ENCODE measurements at places on chromosomes 7 and 10.

GRCh38 chr7:4768597-4769569 is 6.5 kb upstream of the AP5Z1 start:
- no peak for DNase-seq

GRCh38 chr7:34354011-34354410 is 304.0 kb upstream of the NPSR1 start:
- no peak for DNase-seq

GRCh38 chr10:102347236-102347828 is 48.2 kb upstream of the NFKB2 start:
- DNase-seq, result no peak

- DNase-seq, result no peak
These were observed 135.0 kb downstream of the ACTR3B start for GRCh38 chr7:152894295-152895170.

DNA sequence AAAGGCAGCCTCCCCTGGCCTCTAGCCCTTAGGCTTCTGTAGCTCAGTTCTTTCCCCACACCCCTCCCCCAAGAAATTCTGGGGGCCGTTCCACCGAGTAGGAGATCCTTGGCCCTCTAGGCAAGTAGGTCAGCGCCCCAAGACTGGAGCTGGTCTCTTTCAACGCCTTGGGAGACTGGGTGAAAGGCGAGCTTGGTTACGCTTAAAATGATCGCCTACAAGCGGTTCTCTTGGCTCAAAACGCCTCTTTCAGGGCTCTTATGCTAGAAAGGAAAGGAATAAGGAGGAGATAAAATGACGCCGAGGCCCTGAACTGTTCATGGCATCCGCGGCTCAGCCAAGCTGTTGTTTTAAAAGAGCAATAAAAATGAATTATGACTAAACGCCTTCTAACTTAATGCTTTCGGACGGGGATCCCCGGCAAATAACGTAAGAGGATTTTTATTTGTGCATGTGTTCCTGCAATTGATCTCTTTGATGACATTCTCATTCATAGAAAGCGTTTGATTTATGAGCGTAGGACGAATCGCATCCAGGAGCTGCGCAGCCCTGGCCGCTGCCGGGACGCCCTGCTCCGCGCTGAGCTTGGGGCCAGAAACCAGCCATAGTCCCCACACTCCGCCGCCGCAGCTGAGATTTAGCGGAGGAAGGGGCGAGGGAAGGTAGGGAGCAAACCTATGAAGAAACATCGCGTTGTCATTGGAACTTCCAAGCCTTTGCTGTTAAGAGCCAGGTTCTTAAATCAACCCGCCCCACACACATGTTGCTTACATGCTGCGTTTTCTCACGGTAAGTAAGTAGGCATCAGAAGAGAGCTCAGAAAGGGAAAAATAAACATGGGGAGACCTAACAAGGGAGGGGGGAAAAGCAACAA is 3.0 kb upstream of the HOXA1 start:
- no peak for DNase-seq

DNA sequence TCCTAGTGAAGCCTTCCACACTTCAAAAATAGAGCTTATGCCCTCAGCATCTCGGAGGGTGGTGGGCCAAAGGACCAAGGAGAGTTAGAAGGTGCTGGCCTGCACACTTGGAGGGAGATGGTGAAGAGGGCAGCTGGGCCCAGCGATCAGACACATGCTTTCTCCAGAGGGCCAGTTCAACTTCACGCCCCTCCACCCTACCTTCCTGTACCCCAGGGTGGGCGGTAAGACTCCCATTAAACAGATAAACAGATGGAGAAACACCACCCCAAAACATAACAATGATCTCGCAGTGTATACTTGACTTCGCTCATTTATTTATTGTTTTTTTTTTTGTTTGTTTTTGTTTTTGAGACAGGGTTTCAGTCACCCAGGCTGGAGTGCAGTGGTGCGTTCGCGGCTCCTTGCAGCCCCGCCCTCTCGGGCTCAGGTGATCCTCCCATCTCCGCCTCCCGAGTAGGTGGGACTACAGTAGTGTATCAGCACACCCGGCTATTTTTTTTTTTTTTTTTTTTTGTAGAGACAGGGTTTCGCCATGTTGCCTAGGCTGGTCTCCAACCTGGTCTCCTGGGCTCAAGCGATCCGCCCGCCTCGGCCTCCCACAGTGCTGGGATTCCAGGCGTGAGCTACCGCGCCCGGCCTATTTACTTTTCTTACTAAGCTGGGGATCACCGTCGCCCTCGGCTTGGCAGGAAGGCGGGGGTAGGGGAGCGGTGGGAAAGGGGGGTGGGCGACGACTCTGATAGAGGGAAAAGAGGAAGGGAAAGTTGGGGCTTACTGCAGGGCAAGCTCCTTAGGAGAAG is 1.8 kb downstream of the C10orf95 start:
- DNase-seq, result no peak

DNA sequence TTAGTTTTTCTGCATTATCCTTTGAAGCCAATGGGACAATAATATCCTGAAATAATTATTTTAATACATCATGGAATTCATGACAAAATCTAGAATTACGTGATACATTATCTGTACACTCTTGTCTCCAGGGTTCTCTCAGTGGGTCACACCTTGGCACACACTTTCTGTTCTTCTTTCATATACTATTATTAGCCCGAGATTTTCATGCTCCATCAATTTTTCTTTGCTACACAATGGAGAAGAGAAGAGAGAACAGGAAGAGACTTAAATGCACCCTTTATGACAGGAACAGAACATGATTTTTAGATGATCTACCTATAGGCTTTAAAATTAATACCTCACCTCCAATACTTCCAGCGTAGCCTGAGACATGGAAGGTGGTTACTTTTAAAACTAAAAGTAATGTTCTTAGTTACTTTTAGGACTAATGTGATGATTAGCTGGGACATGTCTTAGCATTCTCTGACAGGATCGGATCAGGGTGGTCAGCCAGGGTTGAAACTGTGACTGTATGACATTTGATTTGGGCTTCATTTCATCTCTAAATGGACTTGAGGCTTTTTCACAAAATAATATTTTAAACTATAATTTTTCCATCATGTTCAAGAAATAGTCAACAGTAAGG is 148.2 kb upstream of the WNT16 start:
- DNase-seq, result no peak

DNA sequence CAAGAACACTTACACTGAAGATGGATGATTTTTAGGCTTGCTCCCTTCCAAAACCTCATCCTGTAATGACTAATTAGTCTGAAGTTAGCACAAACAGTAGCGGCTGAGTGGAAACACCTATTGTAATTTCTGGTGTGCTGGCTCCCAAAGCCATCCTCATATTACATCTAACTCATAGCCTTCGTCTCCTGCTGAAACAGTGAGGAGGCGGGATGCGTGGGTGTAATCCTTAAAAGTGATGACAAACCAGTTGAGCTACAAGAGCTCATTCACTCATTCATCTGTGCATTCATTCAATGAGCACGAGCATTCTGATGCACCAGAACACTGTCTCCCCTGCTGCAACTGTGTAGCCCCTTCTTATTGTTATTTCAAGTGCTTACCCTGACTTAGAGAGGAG is 235.3 kb downstream of the CALN1 start:
- DNase-seq, result no peak

DNA sequence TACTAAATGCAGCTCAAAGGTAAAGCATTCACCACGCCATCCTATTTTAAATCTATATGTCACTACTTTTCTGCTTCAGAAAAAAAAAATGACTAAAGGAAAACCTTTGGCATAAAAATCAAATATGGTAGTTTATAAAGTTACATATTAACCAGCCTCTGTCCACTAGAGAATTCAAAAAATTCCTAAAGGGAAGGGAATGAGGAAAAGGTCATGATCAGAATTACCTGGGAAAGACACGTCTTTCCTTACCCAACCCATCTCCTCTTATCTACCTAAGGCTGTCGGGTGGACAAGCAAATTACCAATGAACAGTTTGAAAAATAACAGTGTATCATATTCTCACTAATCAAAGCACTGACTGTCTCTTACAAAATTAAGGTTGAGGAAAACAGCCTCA is 100.7 kb upstream of the TMEM106B start:
- DNase-seq, result no peak
